ENCODE measurements at places on chromosomes 1 and 21.
A peak's percentile ranks its signal among the peaks of the same experiment; 100 is the strongest.

GRCh38 chr21:41441546-41441945 lies 15.5 kb downstream of the MX1 start:
- ATAC-seq = no peak

DNA sequence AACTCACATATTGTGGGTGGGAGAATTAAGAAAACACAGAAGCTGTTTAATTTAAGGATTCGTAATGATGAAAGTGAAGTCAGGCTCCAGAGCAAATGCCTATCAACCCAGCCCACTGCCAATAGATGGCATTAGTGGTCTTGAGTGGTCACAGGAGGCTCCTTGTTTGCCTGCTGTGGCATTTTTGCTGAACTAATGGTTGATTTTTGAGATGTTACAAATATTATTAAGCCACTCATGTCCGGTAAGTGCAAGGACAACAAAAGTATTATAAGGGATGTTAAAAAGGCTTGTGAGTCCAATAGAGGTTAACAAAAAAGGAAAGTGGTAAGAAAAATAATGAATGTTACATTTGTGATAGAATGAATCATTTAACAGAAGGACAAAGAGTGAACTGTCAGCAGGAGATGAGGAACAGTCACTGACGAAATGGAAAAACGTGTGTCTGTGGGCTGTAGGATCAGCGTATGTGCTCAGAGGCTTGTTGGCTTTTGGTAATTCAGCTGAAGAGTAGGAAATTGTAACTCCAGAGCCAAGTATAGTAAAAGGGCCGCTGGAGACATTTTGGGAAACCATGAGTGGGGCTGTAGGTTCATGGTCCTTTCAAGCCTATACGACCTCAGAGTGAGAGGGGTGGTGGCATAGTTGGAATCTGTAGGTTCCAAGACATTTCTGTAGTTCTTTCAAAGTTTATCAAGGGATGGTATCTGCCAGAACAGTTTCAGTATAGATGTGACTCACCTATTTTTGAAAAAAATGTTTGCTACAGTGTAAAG lies 11.2 kb downstream of the SFT2D2 start:
- ATAC-seq = peak; percentile 50

- ATAC-seq = no peak
These were observed 21.4 kb downstream of the SLC2A1 start for GRCh38 chr1:42937141-42937696.

DNA sequence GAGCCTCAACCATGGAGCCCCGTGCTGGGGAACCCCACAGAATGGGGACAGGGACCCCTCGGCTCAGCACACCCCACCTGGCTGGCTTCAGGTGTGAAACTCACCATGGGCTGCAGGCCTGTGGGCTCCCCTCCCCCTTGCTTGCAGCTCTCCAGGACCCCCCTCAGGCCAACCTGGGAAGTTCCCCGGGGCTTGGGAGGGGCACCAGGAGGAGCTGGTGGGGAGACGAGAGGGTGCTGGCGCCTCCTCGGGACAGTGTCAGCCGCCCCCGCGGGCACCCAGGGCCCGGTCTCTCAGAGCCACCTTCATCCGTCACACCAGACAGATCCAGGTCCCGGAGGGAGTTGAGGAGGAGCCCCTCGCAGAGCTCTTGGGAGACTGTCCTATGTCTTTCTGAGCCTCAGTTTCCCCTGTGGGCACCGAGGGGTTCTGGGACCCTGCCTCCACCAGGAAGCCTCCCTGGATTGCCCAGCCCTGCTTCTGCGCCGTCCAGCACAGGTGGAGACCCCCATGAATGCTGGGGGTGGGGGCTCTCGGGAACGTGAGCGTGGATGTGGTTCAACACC lies 657 bp upstream of the TNFRSF18 start:
- peak; percentile 0 for ATAC-seq

DNA sequence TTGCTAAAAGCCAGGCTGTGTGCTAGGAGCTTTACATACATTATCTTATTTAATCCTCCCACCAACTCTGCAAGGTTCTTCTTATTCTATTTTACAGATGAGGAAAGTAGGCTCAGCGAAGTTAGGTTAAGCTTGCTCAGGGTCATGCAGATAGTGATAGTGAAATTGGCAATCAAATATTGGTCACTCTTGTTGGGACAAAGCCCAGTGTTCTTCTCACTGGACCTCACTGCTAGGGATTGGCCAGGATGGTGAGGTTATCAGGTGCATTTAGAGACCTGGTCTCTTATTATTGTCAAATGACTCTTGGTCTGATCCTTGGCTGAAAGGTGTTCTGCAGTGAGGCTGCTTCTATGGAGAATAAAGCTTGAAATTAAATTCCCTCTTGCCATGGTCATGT lies 145.1 kb downstream of the CNIH3 start:
- ATAC-seq = no peak

GRCh38 chr1:47437447-47438164 lies at the start of gene FOXD2:
Gene FOXD2 (plus strand): TSS chr1:47438044. CDS start chr1:47438136, 92 bp downstream.
- ATAC-seq = peak; percentile 93

GRCh38 chr1:209155546-209155945 lies 428.0 kb upstream of the CAMK1G start:
- ATAC-seq = no peak

- ATAC-seq = no peak
These were observed 58.8 kb downstream of the NAV1 start for GRCh38 chr1:201597551-201598230.

Measured in stimulated activated memory B cell treated with anti-CD40 and anti-IgM and Interleukin-4, amounts not matched to agents 10 μg/mL and 1 μg/mL and 100 μg/mL, for 72 hours (primary cell).